ENCODE measurements at places on chromosomes 6 and 20.

GRCh38 chr6:19864285-19864684, 27.1 kb downstream of the ID4 start:
- no peak for DNase-seq

- DNase-seq = no peak
Measured at GRCh38 chr6:125469915-125470314, 168.1 kb upstream of the HDDC2 start.

- no peak for DNase-seq
Measured at GRCh38 chr6:14371530-14371929, 254.0 kb downstream of the CD83 start.

DNA sequence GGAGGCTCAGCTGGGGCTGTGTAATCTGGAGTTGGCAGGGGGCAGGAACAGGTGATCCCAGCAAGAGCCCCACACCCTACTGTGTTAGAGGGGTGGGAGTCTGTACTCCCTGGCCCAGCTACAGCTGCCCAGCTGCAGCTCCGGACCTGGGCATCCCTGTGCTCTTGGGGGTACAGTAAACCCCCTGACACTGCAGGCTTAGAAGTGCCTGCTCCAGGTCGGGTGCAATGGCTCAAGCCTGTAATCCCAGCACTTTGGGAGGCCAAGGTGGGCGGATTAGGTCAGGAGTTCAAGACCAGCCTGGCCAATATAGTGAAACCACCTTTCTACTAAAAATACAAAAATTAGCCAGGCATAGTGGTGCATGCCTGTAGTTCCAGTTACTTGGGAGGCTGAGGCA, 1228.6 kb upstream of the EYS start:
- no peak for DNase-seq

DNA sequence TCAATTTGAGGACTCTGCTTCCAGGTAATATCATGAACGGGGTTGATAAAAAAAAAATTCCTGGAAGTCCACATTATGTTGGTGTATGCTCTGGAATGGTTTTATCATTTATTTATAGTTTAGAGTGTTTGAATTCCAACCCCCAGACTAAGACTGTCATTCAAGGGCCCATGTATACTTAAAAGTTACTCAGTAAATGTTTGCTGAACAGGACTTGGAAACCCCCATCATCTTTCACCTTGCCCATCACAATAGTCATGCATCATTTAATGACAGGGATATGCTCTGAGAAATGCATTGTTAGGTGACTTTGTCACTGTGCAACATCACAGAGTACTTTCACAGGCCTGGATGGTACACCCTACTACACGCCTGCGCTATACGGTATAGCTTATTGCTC, 104.8 kb downstream of the ATXN1 start:
- DNase-seq = no peak

DNA sequence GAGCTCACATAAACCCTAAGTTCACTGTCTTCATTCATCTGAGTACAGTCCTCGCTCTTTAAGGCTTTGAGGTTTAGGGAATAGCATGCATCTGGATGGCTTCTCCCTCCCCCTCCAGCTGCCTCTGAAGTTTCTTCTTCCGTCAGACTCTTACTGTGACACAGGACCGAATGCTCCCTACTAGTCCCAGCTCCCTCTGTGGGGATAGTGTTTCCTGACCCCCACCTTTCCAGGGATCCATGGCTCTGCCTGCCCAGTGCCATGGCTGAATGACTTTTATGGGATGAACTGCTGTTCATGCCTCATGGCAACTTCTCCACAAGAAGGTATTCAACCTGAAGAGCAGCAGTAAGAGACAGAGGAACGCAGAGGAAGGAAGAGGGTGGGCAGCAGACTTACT, 79.8 kb upstream of the EMILIN3 start:
- no peak for DNase-seq

DNA sequence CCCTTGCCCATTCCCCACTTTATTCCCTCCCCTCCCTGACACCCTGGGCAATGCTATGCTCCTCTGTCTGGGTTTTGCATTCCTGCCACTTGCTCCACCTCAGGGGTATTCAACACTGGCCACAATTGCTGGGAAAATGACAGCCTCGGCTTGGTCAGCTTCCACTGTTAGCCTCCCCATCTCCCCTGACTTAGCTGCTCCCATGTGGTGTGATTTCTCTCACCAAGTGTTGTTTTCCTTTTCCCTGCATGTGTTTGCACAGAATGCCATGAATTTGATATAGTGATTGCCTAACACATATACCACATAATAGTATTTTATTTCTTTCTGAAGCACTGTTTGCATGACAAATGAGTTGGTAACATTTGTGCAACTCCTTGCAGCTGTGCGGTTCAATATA, 1.4 kb upstream of the LEMD2 start:
- no peak for DNase-seq

- DNase-seq = no peak
Measured at GRCh38 chr20:60191014-60191413, 232.8 kb downstream of the CDH26 start.

DNA sequence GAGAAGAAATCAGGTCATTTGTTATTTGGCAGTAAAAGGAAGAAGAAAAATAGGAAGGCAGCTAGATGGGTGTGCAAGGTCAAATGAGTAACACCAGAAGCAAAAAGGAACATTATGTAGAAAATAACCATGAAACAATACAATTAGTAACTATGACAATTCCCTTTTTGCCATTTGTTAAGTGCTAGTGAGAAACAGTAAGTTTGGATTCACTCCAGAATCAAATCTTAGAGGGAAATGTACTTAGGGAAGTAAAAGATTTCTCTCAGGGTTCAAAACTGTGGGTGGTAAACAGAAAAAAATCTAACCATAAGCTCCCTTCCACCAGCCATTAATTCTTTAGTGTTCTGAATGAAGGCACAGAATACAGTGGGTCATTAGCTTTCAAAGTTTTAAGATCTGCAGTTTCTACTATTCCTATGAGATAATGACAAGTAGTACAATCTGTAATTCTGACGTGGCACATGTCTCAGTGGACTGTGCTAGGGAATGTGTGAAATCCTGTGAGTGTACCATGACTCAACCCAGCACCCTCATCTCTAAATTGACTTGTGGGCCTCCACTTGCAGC, 17.1 kb downstream of the REPS1 start:
- peak; percentile 32 for DNase-seq

- DNase-seq = no peak
Measured at GRCh38 chr6:3272911-3273547, 14.3 kb downstream of the PSMG4 start.

DNA sequence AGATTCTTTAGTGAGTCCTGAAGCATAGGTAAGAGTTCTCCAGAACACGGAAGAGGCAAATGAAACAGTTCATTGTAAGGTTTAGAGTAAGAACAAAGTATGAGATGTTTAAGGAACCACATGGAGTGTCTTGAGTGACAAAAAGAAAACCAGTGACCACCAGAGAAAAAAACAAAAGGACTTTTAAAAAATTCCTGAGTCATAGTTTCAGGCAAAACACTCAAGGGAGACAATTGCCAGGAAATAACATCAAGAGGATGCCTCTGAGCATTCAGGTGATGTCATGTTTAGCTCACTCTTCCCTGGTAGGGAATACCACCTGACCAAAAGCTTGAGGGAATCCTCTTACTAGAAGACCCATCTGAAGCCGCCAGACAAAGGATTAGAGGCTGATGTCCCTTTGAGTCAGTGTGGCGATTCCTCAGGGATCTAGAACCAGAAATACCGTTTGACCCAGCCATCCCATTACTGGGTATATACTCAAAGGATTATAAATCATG, 110.3 kb downstream of the COL19A1 start:
- no peak for DNase-seq

Measured in CD4-positive, alpha-beta T cell treated with Interleukin-15 for 4 hours (primary cell).